ENCODE measurements at places on chromosomes 5 and 9.

GRCh38 chr5:160312134-160312959 is at the start of gene CCNJL:
TSS of gene CCNJL (minus strand) at chr5:160312564. CDS start at chr5:160311923, 641 bp downstream.
- DNase-seq = no peak

- DNase-seq = no peak
Measured at GRCh38 chr5:115435778-115436712, 108.5 kb downstream of the FEM1C start.

DNA sequence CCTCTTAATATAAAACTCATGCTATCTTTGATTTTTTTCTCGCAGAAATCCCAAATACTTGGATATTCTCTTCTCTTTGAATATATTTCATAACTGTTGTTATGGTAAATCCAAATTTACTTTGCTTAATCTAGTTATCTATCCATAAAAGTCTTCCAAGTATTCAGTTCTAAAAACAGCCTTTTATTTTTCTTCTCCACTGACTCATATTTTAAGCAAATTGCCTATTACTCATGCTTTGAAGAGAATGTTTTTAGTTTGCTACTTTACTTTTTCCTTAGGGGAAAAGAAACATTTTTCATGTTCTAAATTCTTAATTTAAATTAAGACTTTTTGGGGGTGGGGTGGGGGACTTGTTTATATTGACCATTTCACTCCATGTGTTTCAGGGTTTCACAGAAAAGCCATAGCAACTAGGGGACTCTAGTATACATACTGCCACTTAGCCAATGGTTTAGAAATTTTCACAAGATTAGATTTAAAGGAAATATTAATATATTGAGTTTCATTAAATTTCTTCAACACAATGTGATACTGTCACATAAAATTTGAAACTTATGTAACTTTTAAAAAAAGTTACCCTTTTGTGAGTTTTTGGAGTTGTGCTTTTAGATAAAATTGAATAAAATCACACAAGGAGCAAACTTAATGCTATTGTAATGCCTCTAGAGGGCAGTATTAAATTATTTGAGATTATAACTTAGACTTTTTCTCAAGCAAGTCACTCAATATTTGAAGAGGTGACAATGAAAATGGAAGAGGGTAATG is 545.8 kb upstream of the ARRDC3 start:
- no peak for DNase-seq

DNA sequence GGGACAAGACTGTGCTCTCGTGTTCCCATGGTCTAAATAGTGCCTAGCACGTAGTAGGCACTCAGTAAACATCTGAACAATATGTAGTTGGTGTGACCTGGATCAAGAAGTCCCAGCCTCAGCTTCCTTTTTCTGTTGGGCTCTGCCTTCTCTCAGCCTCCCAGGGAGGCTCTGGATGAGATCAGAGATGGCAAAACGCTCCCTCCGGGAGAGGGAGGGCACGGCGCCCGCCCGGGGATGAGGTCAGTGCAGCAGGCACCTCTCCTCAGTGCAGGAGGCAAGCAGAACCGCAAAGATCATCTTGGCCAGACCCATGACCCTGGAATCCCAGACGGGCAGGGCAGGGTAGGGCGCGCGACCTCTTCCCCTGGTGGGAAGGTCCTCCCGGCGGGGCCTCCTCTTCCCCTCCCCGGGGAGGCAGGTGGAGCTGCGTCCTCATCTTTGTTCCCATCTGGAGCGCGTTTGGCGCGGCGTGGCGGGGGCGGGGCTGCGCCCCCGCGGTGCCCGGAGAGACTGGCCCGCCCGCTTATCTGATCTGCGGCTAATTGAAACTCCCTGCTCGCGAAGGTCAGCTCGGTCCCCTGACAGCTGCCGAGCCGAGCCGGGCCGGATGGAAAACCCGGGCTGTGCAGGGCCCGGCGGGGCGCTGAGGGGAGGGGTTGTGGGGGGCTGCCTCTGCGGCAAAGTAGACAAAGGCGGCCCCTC is 60.9 kb downstream of the CXXC5 start:
- no peak for DNase-seq

DNA sequence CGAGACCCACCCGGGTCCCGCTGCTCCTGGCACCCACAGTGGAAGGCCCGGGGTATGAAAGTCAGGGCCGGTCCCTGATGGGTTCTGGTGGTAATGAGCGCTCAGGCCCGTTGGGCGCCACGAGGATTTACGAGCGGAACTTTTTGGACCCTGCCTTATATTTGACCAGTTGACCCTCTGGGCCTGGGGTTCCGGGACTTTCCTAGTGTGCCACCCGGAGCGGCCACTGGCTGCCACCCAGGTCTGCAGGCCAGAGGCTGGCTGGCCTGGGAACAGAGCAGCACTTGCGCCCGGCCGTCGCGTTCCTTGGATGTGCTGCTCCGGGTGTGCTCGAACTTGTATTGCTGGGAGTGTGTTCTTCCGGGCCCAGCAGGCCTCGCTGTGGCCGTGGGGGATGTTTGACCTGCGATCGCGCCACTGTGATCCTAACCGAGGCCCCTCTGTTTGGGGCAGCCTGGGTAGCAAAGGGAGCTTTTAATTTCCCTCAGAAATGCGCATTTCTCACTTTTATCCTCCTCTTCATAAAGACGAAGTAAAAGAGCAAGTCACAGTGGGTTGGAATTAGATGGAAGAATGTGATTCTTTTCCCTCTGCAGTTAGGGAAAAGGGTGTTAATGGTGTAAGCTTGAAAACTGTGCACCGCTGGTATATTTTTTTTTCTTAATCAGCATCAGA is 1.2 kb downstream of the F2RL1 start:
- no peak for DNase-seq

DNA sequence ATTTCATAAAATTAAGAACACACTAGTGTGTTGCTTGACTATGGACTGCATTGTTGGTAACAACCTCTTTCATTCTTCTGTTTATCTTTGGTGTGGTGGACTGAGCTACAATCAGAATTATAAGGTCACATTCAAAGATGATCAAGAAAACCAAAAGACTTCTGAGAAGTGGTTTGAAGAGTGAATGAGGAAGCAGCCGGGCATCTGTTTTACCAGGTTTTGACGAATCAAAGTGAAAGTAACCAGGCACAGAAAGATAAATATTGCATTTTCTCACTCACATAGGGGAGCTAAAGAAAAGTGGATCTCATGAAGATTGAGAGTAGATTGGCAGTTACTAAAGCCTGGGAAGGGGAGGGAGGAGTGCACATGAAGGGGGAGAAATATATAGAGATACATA is 589.1 kb downstream of the ZNF608 start:
- DNase-seq = no peak

GRCh38 chr5:180799902-180800801 is 2.5 kb downstream of the MGAT1 start:
- DNase-seq = no peak

GRCh38 chr5:112382886-112383285 is 36.2 kb downstream of the EPB41L4A start:
- DNase-seq = no peak

DNA sequence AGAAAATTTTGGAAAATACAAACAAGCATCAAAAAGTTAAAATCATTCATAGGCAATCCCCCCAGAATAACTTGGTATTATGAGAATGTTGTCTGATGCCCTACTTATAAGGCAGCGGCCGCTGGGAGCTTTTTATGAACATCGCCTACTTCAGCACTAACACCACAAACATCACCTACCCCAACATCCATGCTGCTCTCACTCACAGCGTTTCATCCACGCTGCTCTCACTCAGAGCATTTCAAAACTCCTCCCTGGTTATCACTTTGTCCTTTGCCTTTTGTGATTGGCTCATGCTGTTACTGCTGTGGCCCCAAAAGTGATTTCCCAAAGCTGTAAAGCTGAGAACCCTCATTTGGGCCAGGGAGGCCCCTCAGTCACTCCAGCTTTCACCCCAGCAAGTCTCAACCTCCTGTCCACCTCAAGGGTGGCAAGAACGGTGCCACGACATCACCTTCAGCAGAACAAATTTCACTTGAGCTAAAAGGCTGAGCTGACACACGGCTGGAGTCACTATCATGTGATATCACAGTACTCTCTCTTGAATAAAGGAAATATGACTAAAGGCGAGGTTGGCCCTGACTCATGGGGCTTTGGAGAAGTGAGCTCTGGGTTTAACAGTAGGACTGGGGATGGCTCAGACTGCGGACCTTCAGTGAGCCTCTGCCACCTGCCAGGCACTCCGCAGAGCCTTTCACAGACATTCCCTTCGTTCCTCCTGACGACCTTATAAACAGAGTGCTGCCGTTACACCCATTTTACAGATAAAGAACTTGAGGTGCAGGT is 25.2 kb downstream of the SHC3 start:
- no peak for DNase-seq

GRCh38 chr9:1962122-1962521 is 53.0 kb upstream of the SMARCA2 start:
- DNase-seq = no peak

- no peak for DNase-seq
Measured at GRCh38 chr9:91187965-91188344, 173.8 kb downstream of the AUH start.

- DNase-seq = no peak
Measured at GRCh38 chr9:35835216-35835632, 6.2 kb downstream of the TMEM8B start.

Measured in activated naive CD4-positive, alpha-beta T cell (primary cell).